ENCODE measurements at places on chromosomes 3 and 15. TPM values are rescaled to one million over a fixed set of nuclear protein-coding genes. Genes with fewer than 3 reads are reported as not detected.

- DNase-seq: no peak
Measured at GRCh38 chr3:12901623-12902045, 60.3 kb upstream of the RPL32 start.

GRCh38 chr3:83193526-83193925 lies 1432.1 kb upstream of the GBE1 start:
- DNase-seq: no peak

DNA sequence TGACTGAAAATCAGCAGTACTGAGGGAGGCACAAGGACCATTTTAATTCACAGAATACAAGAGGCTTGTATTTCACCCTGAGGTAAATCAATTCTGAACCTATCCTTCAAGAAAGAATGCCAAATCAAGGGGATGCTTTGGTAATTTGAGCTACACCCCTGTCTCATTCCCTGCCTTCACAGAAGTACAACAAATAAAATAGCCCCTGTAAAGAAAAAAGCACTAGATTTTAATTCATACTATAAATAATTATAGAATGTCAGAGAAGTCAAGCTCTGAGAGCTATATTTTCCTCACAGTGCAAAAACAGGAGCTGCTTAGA lies 249.0 kb downstream of the ISL2 start:
- DNase-seq: no peak

GRCh38 chr15:68517285-68517761 lies 61.5 kb upstream of the CORO2B start:
- no peak for DNase-seq

- no peak for DNase-seq
Measured at GRCh38 chr3:140733623-140734022, 55.8 kb downstream of the TRIM42 start.

DNA sequence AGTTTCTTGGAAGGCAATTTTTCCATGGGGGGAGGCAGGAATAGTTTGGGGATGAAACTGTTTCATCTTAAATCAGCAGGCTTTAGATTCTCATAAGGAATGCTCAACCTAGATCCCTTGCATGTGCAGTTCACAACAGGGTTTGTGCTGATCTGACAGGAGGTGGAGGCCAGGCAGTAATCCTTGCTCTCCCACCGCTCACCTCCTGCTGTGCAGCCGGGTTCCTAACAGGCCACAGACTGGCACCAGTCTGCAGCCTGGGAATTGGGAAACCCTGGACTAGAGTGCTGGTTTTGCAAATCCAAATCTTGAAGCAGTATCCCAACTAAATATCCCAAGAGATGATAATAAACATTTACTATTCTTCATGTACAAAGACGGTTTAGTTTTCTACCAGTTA lies 256.3 kb upstream of the TMCO5A start:
- DNase-seq: no peak

DNA sequence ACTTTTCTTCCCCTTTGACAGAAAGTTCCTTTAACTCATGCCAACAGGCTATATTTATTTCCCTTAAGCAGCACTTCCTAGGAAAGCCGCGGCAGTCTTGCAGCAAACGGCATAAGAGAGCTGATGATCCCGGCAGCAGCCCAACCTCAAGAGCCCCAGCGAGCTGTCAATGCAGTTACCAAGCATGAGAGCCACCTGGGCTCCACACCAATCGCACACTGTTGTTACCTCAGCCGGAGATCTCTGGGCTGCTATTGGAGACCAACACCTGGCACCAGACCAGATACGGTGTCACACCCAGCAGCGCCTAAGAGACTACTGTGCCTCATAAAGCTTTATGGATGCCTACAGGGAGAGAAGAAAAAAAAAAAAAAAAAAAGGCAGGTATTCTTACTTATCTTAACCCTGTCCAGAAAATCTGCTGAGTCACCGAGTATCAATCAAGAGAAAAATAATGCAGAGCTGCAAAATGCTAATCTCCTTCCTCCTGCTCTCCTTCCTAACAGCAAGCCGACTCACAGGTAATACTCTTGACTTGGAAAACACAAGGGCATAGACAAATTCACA lies 11.7 kb downstream of the ABCC5 start:
- DNase-seq: peak; percentile 50

DNA sequence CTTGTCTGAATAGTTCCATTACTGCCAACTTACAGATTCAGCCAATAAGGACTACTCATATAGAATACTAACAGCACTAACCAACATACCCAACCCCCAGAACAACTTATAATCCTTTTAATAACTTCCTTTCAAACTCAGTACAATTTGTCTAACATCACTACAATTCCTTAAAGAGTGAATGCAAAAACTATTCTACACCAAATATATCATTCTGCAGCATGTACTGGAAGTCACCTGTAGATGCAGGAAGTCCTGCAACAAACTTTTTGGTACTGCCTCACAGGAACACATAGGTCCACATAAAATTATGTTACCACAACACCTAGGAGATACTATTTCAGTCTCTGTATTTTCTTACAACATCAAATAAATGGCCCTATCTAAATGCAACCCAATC lies 2.1 kb downstream of the CCNL1 start:
- DNase-seq: no peak

Gene ALG1L2
- total RNA-seq: not detected

Gene GASK1A
- total RNA-seq: 6.3 TPM

Gene SGO1
- total RNA-seq: 3.5 TPM
